ENCODE measurements at places on chromosomes 3 and 15. TPM values are rescaled to one million over a fixed set of nuclear protein-coding genes. Genes with fewer than 3 reads are reported as not detected.

GRCh38 chr3:189340680-189341460 is 169.1 kb downstream of the TPRG1 start:
- H3K36me3 ChIP-seq = no peaks in the 10 kb centered on the region
- peaks cover 2% of the 10 kb centered on the region for H3K27me3 ChIP-seq
- no peaks in the 10 kb centered on the region for H3K4me1 ChIP-seq
- DNase-seq = no peak
- H3K4me3 ChIP-seq = no peak overlapping the region

- peaks cover 5% of the 10 kb centered on the region for H3K4me1 ChIP-seq
- no peak overlapping the region for H3K27ac ChIP-seq
- DNase-seq = peak; percentile 62
- H3K27me3 ChIP-seq = no peaks in the 10 kb centered on the region
- no peak overlapping the region for H3K4me3 ChIP-seq
Measured at GRCh38 chr15:28125673-28126651, 26.8 kb upstream of the OCA2 start.

MKRN3 gene
- total RNA-seq = 0.66 TPM

WNT7A gene
- total RNA-seq = not detected

GOLGA8J gene
- total RNA-seq = not detected

CHAC1 gene
- 3.6 TPM for total RNA-seq

ACKR4 gene
- 0.15 TPM for total RNA-seq

LRRIQ4 gene
- 0.71 TPM for total RNA-seq

PLSCR5 gene
- total RNA-seq = not detected

FEZF2 gene
- not detected for total RNA-seq

- no peaks in the 10 kb centered on the region for H3K27me3 ChIP-seq
- no peak overlapping the region for H3K27ac ChIP-seq
- H3K4me1 ChIP-seq = no peaks in the 10 kb centered on the region
- peak; percentile 52 for DNase-seq
Measured at GRCh38 chr15:101269479-101270223, 7.6 kb downstream of the SELENOS start.

IL5RA gene
- total RNA-seq = 0.75 TPM

GRCh38 chr15:83207009-83207659 is 489 bp downstream of the HDGFL3 start:
- H3K4me3 ChIP-seq = peak overlapping the region; percentile 35
- peak; percentile 41 for DNase-seq
- no peak overlapping the region for H3K27ac ChIP-seq
- H3K36me3 ChIP-seq = no peaks in the 10 kb centered on the region
- peaks cover 14% of the 10 kb centered on the region for H3K4me1 ChIP-seq

DNA sequence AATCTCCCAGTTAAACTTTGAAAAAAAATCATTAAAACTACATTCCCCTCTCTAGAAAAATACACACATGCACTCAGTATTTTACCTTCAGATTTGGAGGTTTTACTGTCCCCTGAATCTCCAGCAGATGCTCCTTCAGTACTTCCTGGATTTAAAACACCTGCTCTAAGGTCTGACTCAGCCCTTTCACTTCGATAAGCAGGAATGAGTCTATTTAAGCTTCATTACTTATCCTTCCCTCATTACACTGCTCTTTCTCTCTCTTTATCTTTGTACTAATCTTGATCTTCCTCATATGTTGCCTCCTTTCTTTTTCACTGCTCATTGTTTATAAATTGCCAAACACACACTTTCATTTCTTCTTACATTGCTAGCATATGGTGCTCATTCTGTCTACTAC is 443.9 kb downstream of the DIPK2A start:
- H3K4me1 ChIP-seq = no peaks in the 10 kb centered on the region
- DNase-seq = no peak
- H3K4me3 ChIP-seq = no peak overlapping the region

- H3K27ac ChIP-seq = no peak overlapping the region
- H3K27me3 ChIP-seq = no peaks in the 10 kb centered on the region
- no peak for DNase-seq
- no peaks in the 10 kb centered on the region for H3K4me1 ChIP-seq
Measured at GRCh38 chr3:8489278-8489792, 12.3 kb upstream of the LMCD1 start.

SLC22A14 gene
- total RNA-seq = not detected

NRG4 gene
- total RNA-seq = not detected

GRCh38 chr3:143991713-143992112 is 20.1 kb downstream of the DIPK2A start:
- no peaks in the 10 kb centered on the region for H3K27me3 ChIP-seq
- no peak for DNase-seq
- no peaks in the 10 kb centered on the region for H3K4me1 ChIP-seq
- H3K36me3 ChIP-seq = peaks cover 8% of the 10 kb centered on the region
- H3K4me3 ChIP-seq = no peak overlapping the region
- no peak overlapping the region for H3K27ac ChIP-seq

DNA sequence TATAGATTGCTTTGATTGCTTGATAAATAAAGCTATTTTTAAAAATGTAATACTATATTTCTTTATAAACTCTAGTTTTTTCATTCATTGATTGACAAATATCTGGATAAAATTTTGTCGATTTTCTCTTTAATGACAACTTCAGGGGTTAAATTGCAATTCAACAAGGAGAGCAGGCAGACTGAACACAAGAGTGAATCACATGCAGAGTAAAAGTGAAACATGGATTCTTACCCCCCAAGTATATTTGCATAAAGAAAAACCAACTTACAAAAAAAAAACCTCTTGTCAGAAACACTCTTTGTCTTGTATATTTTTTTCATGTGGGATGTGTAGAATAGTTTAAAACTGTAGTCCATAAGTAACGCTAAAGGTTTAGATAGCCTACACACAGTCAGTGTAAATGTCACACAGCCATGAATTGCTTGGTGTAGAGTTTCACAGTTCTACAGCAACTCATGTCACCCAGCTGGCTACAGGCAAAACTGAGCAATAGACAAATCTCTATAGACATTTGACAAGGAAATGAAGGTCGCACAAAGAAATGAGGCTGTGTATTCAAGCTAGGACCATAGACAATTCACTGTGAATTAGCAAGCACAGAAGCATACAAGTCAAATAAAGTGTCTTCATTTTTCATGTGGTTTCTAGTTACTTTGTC is 141.6 kb downstream of the THRB start:
- no peaks in the 10 kb centered on the region for H3K4me1 ChIP-seq
- DNase-seq = no peak

DNA sequence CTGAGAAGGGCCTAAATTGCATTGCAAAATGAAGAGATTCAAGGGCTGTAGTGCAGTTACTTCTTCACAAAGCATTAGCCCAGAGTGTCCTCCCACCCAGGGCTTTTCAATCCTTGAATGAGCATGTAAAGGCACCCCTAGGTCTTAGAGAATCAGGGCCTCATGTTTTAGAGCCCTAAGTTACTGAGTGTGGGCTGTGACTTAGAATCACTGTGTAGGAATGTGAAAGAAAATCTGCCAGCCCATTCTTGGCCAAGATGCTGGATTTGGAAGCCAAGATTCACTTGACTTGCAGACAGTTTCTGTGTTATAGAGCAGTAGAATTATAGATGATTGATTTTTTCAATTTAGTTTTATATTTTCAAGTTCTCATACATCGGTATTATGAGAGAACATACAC is 153.2 kb downstream of the MYRIP start:
- no peak overlapping the region for H3K4me3 ChIP-seq
- DNase-seq = no peak
- H3K27ac ChIP-seq = no peak overlapping the region
- H3K4me1 ChIP-seq = no peaks in the 10 kb centered on the region
- H3K27me3 ChIP-seq = no peaks in the 10 kb centered on the region
- no peaks in the 10 kb centered on the region for H3K36me3 ChIP-seq

All from B cell (primary cell).